ENCODE measurements at places on chromosomes 5 and 9.

- no peak for DNase-seq
Observed at GRCh38 chr5:57362951-57363350, 119.7 kb downstream of the ACTBL2 start.

DNA sequence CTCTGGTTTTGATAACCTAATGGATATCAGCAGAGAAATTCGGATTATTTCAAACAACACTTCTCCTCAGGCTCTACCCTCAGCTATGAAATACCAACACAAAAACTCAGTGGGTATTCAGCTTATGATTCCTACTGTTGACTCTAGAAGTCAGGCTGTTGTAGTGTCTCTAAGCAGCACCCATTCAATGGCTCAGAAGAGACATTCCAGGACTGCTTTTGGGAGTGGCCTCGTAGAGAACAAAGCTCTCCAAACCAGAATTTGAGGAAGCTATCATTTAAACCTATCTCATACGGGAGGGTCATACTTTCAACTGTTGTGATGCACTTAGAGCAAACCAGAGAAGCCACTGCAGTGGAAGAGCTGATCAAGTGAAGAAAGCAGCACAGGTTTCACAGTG is 34.1 kb downstream of the ETF1 start:
- no peak for DNase-seq

GRCh38 chr5:44536650-44537260 is 147.5 kb upstream of the FGF10 start:
- DNase-seq, result peak; percentile 9

GRCh38 chr9:136996361-136997292 is at the start of gene CLIC3:
TSS of gene CLIC3 (minus strand) at chr9:136996568. CDS start at chr9:136996543, 25 bp downstream.
- no peak for DNase-seq

DNA sequence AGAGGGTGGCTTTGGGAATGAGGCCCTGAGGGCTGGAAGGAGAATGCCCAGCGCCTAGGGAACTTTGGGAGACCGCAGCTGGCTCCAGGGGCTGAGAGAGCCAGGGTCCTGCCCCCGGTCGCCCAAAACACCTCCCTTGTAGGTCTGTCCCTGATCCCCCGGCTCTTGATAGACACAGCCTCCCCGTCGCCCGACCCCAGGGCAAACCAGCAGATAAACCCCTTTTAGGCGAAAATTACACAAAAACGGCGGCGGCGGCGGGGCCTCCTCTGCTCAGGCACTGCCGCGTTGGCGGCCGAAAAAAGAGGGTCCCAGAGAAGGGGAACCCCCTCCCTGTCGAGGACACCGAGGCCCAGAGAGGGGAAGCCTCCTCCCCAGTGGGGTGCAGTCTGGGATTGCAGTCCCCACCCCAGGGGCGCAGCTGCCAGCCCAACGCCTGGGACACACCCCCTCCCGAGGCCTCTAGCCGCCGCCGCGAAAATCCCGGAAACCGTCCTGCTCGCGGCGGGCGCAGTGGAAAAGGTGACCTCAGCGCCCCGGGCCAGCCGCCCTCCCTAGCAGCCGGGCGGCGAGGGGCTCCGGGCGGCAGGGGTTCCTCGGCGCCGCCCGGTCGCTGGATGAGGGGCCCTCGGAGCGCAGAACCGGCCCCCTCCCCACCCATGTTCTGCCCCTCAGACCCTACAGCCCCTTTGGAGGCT is 3.1 kb upstream of the BARX1 start:
- DNase-seq, result no peak

GRCh38 chr9:88235615-88236014 is 97.3 kb upstream of the SPATA31C2 start:
- no peak for DNase-seq

DNA sequence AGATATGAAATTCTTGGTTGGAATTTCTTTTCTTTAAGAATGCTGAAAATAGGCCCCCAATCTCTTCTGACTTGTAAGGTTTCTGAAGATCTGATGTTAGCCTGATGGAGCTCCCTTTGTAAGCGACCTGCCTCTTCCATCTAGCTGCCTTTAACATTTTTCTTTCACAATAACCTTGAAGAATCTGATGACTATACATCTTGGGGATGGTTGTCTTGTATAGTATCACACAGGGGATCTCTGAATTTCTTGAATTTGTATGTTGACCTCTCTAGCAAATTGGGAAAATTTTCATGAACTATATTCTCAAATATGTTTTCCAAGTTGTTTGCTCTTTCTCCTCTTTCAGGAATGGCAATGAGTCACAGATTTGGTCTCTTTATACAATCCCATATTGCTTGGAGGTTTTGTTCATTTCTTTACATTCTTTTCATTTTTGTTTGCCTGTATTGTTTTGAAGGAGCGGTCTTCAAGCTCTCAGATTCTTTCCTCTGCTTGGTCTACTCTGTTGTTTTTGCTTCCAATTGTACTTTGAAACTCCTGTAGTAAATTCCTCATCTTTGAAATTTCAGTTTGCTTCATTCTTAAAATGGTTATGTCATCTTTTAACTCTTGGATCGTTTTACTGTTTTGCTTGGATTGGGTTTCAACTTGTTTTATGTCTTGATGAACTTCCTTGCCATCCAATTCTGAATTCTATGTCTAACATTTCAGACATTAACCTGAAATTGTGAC is 245.2 kb upstream of the TARS1 start:
- no peak for DNase-seq

DNA sequence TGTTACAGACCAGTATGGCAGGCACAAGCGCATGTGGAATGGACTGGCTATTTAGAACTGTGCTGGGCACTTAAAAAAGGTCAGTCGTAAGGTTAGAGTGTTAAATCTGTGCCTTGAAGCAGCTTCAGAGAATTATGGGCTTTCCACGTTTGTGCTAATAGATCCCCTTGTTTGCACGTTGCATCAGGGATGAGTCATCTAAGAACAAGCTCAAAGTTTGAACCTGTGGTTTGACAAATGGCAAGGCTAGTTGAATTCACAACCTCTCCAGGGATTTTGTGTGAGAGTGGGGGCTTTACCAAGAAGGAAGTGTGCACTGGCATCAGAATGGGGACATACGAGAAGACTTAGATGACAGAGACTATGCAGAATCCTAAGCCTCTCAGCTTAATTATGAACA is 249.6 kb downstream of the IRX1 start:
- no peak for DNase-seq

GRCh38 chr9:79289856-79290255 is 281.9 kb upstream of the TLE4 start:
- DNase-seq, result no peak

- DNase-seq, result no peak
Observed at GRCh38 chr5:1794901-1795290, 4.7 kb downstream of the MRPL36 start.

GRCh38 chr9:120862452-120862851 is 14.5 kb downstream of the PHF19 start:
- no peak for DNase-seq

DNA sequence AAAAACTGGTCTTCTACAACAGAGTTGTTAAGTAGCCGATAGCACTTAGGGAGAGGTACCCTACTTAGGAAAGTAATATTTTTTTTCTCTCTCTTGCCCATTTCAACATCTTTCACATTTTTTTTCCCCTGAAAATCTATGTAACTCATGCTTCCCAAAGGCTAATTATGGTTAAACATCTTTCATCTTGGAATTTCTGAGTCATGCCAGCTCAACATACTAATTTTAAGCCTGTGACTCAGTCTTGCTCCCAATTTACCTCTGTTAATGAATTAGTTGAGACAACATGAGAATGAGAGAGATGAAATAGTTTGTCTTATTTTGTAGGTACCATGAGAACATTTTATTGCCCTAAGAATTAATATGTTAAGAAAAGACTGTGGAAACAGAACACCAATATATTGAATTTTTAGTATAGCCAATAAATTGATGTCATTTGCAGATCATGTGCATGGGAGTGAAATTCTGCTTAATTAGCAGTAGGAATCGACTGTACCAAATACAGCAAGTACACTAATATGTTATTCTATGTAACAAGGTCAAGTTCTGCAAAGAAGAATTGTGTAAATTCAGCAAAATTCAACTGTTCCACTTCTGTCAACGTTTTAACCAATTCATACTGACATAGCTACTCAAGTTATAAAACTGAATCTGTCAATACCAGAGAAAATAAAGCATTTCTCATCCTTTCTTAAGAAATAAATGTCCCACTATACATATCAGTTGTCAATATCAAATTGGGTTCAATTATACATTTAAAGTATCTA is 550.0 kb downstream of the PTPRD start:
- no peak for DNase-seq

GRCh38 chr5:181222630-181223057 is 437 bp upstream of the TRIM41 start:
- no peak for DNase-seq

- DNase-seq, result no peak
Observed at GRCh38 chr5:169229342-169229892, 71.5 kb downstream of the SLIT3 start.

GRCh38 chr5:124527220-124527991 is 219.0 kb downstream of the ZNF608 start:
- no peak for DNase-seq

DNA sequence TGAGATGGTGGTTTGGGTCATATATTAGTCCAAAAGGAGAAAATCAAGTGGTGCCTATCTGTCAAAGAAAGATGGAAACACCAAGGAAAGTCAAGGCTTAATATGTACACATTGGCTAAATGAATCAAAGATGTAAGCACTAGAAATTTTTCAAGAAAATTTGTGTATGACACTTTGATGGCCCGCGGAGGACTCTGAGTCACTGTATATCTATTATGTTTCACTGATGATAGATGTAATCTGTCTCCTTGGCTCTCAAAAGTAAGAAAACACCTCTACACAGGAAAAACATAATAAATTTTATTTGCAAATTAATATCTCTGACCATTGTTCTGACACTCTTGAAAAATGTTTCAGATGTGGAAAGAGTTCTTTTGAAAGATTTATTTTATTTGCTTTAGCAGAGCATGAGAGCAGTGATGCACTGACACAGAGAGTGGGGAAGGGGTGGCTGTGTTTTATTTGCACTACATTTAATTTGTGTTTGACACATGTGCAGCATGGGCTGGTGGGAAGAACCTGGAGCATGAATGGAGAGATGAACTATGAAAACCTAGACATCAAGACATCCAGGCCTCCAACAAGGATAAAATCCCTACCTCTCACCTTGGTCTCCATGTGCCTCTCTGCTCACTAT is 180.8 kb upstream of the GAS1 start:
- DNase-seq, result no peak

DNA sequence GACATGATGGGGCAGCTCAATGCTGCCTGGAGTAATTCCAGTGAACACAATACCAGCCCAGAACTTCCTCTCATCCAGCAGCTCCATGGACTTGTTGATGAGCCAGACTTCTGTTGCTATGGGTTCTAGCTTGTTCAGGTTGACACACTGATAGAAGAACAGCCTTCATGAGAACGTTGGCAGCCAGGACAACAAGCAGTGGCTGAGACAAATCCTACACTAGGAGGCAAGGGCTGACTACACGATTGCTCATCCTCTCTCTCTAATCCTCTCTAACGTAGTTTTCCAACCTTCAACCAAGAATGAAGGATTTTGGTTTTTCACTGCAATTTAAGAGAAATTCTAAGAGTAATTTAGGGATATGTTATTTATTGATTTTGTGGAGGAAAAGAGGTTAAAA is 67.8 kb downstream of the NIPSNAP3B start:
- DNase-seq, result no peak

DNA sequence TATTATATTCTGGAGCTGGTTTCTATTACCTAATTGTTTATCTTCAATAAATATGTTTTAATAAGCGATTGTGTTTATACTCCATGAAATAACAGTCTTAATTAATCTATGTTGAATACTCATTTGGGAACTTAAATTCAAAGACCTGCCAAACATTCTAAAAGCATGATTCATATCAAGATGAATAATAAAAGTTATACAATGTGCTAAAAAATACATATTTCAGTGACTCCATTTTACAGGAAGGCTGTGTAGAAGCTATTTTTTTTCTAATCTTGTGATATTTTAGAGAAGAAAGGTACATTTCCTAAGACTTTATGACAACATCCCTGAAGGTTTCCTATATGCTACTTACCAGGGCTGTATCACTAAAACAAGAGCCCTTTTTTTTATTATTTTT is 417.9 kb downstream of the NFIB start:
- no peak for DNase-seq

GRCh38 chr5:114898602-114899001 is 271.1 kb downstream of the TRIM36 start:
- DNase-seq, result no peak

GRCh38 chr5:56028708-56029107 is 33.9 kb upstream of the IL6ST start:
- DNase-seq, result no peak

DNA sequence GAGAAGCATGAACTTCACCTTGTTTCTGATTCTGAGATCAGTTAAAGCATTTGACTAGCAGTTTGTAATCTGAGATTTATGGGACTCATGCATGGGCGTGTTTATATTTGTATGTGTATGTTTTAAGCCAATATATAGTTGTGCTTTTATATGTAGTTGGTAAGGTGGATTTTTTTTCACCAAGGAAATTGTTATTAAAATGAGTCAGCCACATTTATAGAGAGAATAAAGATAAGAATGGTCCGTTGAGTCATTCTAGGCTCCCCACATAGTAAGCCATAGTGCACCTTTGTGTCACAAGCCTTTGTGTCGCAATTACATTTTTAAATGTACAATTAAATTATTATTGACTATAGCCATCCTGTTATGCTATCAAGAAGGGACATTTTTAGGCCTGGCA is 89.0 kb downstream of the NLN start:
- no peak for DNase-seq

DNA sequence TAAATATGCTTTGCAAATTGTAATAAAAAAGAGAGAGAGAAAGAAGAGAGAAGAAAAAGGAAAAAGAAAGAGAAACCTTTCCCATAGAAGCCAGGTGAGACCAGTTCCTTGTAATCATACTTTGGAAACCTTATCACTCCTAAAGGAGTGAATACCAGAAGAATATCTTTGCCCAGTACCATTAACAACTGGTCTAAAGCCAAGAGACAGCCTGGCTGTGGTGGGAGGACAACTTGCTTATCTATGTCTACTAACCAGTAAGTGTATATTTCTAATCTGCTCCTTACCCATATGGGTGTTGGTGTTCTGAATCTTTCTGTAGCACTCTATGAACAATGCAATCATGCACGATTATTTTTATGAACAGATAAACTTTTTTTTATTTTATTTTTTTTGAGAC is 10.5 kb upstream of the TXN start:
- no peak for DNase-seq

- no peak for DNase-seq
Observed at GRCh38 chr5:28737682-28738081, 1699.3 kb upstream of the CDH9 start.

GRCh38 chr9:70217029-70217428 is 41.7 kb upstream of the SMC5 start:
- no peak for DNase-seq
